Hematopoietic multipotent progenitor cell treated with erythropoietin and hydrocortisone succinate and interleukin-3 and kit ligand, for 8 days (in vitro differentiated cells): ENCODE measurements at places on chromosomes 1 and 21.

GRCh38 chr1:47191940-47192457 is 2.2 kb upstream of the PDZK1IP1 start:
- no peak for DNase-seq

DNA sequence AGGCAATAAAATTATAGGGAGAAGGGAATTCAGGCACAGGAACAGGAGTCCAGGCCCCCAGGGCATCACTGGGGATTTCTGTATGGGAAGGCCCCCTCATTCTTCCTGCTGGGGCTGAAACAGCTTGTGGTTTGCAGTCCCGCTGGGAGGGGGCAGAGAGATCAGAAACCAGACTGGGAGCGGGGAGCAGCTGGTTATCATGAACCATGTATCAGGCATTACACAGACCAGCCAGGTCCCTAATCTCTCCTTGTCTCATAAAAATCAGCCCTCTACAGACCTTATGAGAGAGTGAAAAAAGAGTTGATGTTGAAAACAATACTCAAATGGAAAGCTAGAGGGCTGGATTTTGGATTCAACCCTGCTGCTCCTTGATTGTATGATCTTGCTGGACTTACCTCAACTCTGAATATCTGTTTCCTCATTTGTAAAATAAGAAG is 93.4 kb upstream of the F3 start:
- peak; percentile 94 for DNase-seq

GRCh38 chr1:234583755-234584419 is 26.1 kb downstream of the IRF2BP2 start:
- DNase-seq: peak; percentile 90

DNA sequence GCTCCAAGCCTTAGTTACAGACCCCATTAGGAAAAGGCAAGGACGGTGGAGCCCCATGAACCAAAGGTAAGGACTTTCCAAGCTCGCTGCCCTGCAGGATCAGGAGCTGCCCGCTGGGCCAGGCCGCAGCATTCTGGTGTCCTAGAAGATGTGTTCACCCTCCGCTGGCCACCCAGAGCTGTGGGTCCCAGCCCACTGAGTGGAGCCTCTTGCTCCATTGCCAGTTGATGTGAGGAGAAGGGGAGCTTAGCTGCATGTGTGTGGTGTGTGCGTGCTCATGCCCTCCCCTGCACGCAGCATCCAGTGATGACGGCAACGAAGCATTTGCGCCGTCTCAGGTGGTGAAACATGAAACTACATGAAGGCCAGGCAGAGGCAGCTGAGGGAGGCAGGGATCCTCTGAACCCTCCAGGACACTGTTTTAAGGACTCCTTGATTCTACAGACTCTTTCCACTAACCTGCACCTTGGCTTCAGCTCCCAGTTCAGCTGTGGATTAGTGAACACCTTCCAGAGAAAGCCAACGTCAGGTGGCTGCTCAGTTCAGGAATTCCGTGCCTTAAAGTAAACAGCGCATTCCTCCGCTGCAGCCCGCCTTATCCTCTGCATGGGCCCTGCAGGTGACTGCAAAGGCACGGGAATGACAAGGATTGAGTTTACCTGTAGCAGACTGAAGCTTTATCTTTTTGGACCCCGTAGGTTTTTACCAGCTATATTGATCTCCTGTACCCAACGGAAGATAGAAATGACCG is 48.7 kb downstream of the SMYD2 start:
- DNase-seq: no peak

- no peak for DNase-seq
These were observed 88.9 kb downstream of the PROX1 start for GRCh38 chr1:214076708-214077065.

DNA sequence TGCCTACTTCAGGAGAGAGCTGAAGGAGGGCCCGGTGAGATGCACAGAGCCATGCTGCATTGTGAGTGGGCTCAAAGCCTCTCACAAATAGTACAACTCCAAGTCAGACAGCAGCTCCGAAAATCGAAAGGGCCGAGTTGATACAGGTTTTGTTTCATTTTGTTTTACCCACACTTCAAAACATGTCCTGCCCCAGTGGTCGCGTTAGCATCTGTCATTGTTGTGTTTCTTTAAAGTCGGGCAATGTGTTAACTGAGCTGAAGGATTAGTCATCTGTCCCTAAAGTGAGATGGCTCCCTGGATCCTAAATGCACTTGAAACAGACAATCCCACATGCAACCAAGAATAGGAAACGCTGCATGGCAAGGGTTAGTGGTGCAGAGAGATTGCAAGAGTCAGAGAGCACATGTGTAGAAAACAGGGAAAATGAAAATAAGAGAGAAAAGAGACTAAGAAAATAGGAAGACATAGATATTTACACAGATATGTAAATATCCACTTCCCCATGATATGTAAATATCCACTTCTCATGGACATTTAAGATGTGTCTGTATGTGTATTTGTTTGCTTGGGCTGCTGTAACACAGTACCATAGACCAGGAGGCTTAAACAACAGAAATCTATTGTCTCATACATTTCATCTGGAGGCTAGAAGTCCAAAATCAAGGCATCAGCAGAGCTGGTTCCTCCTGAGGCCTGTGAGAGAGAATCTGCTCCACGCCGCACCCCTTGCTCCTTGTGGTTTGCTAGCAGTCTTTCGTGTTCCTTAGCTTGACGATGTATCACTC is 131.4 kb upstream of the RAB4A start:
- no peak for DNase-seq

GRCh38 chr1:85615586-85616363 is 35.2 kb downstream of the CCN1 start:
- no peak for DNase-seq

DNA sequence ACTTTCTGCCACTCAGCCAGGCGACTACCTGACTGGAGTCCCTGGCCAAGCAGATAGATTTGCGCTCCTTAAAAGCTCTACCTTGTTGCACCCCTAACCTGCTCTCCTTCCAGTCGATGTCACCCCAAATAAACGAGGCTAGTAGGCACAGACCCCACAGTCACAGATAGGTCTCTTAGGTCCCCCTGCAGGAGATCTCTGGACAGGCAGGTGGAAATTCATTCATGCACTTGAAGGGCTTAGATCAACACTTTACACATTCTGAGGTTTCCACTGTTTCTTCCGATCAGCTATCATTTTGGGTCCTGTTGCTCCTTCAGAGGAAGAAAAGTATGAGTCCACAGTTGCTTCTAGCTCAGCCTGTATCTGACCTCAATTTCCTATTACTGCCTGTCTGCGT is 272.6 kb upstream of the FMN2 start:
- DNase-seq: peak; percentile 20

GRCh38 chr21:29382030-29382654 is 83.4 kb downstream of the BACH1 start:
- no peak for DNase-seq

DNA sequence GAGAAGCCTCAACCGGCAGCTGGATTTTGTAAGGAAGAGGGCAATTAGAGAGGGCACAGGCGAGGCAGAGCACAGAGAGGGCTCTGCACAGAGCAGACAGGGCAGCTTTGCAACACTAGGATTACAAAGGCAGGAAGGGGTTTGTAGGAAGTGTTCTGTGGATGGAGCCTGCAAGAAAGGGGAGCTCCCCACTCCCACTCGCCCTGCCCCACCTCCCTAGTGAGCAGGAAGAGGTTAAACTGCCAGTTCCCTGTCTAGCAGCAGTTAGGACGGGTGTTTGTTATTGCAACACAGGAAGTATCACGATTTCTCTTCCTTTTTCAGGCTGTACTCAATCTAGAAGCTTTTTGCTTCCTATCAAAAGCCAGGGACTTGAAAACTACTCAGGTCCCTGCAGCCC is 63.3 kb upstream of the LRRC8D start:
- no peak for DNase-seq

DNA sequence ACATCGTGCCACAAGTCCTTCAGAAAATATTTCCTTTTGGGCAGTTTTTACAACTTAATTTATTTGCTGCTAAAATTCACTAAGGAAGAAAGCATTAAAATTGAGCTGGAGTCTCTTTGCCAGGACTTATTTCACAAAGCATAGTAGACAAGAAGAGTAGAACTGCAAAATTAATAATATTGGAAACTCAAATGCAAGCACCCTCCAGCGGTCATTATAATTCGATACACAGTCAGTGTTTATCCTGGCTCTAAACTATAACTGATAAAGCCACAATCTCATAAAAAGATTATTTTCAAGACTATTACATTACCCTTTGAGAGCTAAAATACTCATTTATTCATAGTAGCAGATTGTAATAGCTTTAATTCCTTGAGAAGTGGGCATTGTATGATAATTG is 655.4 kb downstream of the RWDD3 start:
- DNase-seq: no peak

DNA sequence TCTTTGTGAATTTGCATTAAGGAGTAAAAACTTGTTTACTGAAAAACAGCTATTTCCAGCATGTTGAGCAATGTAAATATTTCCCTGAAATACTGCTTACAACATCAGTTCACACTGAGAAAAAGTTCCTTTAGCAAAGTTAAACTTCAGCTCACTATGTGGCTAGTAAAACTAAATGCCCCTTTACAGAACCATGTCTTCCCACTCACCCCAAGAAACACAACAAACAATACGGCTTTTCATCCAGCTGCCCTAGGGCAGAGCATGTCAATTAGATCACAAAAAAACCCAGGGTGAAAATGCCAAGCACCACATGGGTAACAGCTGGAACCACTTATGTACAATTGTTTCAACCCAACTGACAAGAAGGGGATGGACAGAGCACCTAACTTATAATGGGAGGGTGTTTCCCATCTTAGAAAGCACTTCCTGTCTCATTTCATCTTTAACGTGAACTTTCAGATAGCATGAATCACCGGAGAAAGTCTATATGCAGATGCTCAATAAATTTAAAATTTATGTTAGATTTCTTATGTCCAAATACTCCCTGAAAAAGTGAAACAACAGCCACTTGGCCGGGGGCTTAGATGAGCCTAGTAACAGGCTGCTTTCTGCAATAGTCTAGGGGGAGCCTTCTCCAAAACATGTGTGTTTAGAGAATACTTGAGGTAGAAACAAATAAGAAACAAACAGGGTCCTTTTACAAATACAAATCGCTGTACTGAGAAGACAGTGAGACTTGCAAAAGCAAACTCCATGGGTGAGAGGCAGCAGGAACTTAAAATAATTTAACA is 6.6 kb downstream of the NID1 start:
- DNase-seq: no peak

DNA sequence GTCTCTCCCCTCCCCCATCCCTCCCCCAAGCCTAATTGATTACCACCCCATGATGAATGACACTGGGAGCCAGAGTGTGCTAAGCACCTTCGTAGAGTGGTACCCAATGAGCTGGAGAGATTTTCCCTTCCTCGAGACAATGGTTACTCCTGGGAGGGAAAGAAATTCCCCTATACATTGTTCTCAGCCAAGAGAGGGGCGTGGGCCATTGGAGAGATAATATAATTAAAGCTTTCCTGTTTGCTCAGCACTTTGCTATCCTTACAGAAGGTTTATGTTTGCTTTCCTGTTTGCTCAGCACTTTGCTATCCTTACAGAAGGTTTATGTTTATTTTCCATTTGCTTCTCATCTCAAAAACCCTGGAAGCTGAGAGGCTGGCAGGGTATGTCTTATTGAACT is 126.1 kb upstream of the KLHDC7A start:
- no peak for DNase-seq

DNA sequence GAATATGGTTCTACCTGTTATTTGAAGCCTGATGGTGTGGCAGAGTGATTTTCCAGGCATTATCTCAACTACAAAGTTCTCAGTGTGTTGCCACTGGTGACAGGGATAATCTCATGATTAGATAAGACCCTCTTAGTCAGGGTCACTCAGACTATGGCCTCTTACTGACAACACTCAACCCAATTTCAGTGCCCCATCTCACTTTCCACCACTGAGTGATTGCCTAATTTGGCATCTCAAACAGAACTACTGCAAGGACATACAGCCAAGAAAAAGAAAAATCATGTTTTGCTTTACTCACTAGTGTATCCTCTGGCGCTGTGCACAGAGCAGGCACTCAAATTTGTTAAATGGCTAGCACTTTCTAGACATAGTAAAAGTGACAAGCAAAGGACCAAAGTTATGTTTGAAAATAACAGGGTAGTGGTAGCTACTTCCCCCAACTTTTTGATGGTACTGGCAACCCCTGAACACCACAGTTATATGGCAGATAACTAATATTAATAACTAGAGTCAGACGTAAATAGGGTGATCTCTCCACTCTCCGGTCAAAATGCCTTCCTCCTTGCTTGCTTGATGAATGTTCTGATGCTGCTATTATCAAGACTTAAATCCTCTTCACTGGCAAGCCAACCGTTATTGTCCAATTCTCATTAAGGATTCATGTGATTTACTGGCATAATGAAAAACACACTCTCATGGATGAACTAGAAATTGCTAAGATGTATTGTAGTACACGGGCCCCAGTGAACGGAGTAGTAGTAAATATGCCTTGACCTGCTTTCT is 37.1 kb upstream of the SLC30A10 start:
- DNase-seq: no peak

GRCh38 chr1:102365071-102365470 is 368.3 kb upstream of the OLFM3 start:
- no peak for DNase-seq

GRCh38 chr1:238252033-238252802 is 361.5 kb upstream of the ZP4 start:
- peak; percentile 34 for DNase-seq

GRCh38 chr1:60596791-60597750 is 485.3 kb upstream of the NFIA start:
- no peak for DNase-seq

DNA sequence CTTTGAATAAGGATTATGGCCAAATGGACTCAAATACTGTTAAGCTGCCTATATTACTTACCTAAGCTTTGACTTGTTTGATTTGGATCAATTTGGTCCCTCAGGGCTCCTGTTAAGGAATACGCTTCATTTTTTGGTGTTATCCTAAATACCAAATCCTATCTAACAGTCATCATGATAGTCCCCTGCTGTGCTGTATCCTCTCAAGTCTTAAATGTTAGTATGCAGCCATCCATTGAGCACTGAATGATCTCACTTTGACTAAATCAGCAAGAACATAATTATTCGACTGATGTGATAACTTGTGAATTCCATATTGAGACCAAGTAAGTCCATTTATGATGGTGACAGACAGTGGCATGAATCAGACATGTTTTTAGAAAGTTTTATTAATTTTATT is 53.1 kb upstream of the ATF3 start:
- no peak for DNase-seq

GRCh38 chr1:156160743-156161171 is 7.4 kb downstream of the SEMA4A start:
- DNase-seq: peak; percentile 62

DNA sequence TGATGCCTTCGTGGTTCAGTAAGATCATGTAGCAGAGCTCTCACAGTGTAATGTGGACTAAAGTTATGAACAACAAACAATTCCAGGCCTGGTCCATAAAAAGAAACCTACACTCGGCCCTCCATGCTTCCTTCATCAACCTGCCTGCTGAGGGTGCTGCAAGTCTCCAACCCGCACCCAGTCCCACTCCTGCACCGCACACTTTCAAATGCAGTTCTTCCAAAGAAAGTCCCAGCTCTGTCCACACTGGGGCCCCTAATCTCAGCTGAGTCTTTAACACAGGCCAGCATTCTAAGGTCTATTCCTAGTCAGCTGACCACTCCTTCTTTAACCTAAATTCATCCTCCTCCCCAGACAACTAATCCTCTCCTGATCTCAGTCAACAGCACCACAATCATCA is 71.5 kb upstream of the NR5A2 start:
- DNase-seq: no peak

GRCh38 chr1:163315773-163316374 is 5.9 kb upstream of the NUF2 start:
- peak; percentile 67 for DNase-seq
